CD4-positive, alpha-beta T cell treated with Interleukin-4 for 4 hours (primary cell): ENCODE measurements at places on chromosomes 1 and 21.
A peak's percentile ranks its signal among the peaks of the same experiment; 100 is the strongest.

DNA sequence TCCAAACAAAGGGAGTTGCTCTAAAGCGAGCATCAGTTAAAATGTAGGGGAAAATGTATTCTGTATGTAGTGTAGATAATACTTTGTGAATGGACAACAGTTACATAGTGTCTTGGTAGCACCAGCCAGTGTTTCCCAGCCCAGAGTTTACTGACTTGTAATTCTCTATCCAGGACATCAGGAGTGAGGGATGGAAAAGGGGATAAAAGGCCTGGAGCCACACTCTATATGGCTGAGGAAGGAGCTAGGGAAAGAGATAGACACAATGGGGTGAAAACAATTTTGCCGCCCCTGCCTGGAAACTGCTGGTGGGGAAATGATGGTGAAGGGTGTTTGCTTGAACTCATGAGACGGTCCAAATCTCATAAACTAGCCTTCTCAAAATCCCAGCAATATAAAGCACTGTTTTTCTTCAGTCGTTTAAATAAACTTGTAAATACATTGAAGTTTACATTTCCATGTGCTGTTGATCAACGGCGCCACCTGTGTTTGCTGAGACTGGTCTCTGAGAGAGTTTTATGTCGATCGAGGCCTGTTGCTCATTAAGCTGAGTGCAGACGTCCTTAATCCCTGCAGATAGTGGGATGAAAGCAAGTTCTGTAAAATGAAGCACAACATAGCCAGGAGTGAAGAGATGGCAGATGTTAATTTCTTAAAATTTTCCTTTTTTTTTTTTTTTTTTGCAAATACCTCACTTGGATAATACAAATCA, 27.9 kb upstream of the AGO1 start:
- DNase-seq = no peak

- DNase-seq = no peak
These were observed 61.2 kb upstream of the ETV3 start for GRCh38 chr1:157199421-157199755.

GRCh38 chr1:18091660-18092446, 15.7 kb upstream of the IGSF21 start:
- no peak for DNase-seq

GRCh38 chr1:182301467-182302198, 90.0 kb downstream of the GLUL start:
- no peak for DNase-seq

- DNase-seq = peak; percentile 64
These were observed 66.5 kb downstream of the SH3BGR start for GRCh38 chr21:39518055-39518846.

GRCh38 chr1:115145226-115145625, 55.9 kb upstream of the TSPAN2 start:
- no peak for DNase-seq

GRCh38 chr1:28830814-28831213, 18.8 kb downstream of the OPRD1 start:
- DNase-seq = no peak

DNA sequence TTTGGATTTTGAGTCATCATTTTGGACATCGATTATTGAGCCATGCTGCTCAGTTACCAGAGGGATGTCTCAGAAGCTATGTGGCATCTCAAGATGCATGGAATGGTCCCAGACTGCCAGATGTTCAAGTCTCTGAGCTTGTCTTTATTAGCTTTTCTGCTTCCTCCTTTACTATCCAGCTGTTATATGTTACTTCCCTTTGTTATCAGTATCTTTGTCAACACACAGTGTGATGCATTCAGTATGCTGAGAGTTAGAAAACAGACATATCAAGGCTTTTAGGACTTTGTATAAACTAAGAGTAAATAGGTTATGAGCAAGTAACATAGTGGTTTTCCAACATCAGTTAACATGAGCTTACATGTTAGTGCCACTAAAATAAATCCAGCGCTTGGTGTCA, 474.5 kb downstream of the DSCAM start:
- no peak for DNase-seq

DNA sequence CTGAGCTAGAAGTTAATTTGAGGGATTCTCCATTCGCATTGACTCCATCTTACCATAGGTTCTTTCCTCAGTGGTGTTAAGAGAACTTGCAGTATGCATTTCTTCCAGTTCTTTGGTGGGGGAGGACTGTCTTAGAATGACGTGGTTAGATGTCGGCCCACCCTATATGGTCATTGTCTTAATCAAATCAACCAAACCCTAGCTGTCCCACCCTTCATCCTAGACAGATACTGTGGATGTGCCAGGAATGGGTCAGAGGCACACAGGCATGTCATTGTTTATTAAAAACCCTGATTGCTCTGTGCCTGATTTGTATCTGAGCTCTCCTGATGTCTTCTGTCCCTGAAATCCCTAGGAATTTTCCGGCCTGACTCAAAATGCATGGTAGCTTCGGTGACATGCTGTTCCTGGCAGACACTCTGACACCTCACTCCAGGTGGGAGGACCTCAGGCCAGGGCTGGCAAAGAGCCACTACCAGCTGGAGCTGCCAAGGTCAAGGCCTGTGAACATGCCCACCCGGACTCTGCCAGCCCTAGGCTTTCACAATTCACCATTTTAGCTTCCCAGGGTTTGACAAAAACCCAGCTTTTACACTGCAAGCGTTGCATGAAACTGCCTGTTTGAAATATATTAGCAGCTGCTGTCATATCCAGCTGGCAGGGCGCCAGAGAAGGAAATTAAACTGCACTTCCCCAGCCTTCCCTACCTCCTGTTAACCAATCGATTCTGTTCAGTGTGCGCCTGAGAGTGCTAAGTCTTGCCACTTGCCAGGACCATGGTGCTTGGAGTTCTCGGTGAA, 134.0 kb downstream of the FAM78B start:
- no peak for DNase-seq

DNA sequence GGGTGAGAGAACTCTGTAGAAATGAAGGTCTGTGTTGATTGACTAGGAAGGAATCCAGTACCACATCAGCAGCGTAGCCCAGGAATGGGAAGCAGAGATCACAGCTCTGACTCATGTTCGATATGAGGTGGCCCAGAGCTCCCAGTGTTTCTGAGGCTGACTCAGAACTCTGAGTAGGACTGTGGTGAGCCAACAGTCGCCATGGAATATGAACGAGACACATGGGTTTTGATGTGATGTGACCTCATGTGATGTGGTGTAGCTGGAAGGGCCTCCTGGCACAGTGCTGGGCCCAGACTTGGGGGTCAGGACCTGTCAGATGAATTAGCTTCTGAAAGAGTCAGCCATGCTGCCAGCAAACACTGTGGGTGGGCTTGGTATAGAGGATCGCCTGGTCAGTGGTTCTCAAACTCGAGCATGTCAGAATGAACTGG, 237.0 kb downstream of the MRPL39 start:
- no peak for DNase-seq

DNA sequence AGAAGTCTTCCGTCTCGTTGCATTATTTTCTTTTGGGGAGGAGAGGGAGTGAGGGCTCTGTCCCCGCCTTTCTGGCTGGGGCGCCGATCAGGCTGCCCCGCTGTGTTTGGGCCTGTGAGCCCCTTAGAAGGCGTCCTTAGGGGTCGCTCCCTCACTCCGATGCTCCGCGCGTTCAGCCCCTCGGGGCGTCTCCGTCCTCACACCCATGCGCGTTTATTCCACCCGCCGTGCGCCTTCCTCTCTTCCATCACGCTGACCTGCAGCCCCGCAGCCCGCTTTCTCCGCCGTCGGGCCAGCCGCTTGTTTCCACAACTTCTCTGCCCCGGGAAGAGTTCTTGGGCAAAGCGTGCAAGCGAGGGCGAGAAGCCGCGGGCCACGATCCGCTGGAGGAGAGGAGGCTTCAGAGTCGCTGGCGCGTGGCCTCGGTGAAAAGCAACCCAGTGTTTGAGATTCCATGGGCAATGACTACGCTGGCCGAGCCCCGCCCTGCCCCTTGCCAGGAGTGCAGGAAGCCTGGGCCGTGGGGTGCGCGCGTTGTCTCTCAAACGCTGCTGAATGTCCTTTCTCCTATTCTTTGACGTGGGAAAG, 27.7 kb downstream of the TRIM11 start:
- DNase-seq = no peak

DNA sequence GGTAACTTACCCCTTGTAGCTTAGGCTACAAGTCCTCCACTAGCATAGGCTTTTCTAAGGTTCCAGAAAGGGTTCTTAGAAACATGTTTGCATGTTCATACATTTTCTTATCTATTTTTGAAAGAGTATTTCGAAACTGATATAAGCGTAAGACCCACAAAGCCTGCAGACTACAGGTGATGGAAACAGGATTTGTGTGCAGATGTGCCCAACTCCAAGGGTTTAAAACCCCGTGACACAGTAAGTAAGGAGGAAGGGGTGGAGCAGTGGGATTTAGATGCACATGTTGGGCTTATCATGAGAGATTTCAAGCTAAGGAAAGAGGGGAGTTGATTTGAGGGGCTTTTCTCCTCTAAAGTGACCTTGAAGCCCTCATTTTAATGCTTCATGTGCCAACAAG, 164.7 kb downstream of the LTN1 start:
- no peak for DNase-seq

- DNase-seq = no peak
These were observed 5.9 kb downstream of the NIPAL3 start for GRCh38 chr1:24421502-24421901.

DNA sequence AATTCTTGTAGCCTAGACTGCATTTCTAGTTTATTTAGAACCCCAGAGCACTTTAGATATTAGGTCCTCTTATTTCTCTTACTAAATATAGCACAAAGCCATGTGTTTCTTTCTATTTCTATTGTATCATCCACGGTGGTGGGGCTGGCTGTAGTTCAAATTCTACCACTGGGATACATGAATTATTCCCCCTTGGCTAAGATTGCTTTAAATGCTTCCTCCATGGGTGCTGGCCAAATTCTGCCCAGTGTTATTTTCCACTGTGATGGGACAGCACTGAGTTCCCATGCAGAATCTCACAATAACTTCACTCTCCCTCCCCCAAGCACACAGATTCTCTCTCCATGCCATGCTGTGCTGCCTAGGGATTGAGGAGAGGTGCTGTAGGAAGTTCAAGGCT, 41.5 kb upstream of the GBP6 start:
- DNase-seq = no peak

DNA sequence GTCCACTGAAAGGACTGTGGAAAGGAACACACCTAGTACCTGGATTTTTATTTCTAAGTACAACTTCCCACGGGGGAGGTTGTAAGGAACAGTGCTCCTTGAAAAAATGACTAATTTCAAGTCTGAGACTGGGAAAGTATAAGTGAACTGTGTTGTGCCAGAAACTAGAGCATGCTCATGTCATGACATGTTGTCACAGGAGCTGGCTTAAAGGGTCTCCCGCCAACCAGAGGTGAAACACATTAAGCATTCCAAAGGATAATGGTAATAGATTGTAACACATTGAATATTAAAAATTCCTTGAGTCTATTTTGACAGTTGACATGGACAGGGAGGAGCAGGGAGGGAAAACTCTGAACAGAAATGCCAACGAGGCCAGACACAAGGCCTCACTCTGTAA, 6.3 kb downstream of the ATP2B4 start:
- DNase-seq = no peak

- DNase-seq = no peak
These were observed 5.4 kb upstream of the IGSF8 start for GRCh38 chr1:160103658-160104408.

GRCh38 chr1:229281339-229281926, 10.5 kb downstream of the RAB4A start:
- DNase-seq = no peak

GRCh38 chr1:174191349-174191862, 32.1 kb downstream of the RABGAP1L start:
- DNase-seq = peak; percentile 14

DNA sequence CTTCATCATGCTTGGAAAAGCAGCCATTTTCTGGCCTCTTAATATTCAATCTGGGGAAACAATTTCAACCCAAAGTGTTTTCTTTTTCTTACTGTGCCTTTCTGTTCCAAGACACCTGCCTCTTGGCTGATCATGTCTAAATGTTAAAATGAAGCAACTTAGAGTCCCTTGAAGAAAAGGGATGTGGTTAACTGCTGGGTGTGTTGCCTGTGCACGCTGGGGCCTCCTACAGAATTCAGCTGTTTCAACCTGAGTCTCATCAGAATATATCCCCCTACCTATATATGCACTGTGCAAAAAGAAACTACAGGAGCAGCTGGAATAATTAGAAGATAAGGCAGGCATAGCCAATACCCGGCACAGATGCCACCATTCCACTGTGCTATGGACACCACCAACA, 222.0 kb downstream of the OMA1 start:
- no peak for DNase-seq

DNA sequence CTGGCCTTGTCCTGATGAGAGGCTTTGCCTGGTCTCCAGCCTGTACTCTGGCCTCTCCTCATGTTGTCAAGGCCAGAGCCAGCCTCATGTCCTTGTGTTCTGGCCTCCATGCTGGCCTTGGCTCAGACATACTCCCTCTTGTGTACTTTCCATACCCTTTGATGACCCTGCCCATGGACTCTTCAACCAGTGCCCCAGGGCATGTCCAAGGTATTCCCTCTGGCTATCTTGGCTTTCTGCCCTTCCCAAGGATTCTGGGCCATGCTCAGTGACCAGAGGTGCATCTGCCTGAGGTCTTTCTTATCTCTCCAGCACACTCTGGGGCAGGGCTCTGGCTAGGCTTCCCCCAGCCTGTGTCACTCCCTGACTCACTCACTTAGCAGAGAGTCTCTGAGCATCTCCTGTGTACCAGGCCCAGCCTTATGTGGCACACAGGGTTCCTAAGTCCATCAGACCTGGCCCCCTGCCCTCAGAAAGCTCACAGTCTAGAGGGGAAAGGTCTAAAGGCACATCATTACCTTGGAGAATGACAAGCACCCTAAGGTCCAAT, 141.4 kb upstream of the GRIK3 start:
- no peak for DNase-seq

DNA sequence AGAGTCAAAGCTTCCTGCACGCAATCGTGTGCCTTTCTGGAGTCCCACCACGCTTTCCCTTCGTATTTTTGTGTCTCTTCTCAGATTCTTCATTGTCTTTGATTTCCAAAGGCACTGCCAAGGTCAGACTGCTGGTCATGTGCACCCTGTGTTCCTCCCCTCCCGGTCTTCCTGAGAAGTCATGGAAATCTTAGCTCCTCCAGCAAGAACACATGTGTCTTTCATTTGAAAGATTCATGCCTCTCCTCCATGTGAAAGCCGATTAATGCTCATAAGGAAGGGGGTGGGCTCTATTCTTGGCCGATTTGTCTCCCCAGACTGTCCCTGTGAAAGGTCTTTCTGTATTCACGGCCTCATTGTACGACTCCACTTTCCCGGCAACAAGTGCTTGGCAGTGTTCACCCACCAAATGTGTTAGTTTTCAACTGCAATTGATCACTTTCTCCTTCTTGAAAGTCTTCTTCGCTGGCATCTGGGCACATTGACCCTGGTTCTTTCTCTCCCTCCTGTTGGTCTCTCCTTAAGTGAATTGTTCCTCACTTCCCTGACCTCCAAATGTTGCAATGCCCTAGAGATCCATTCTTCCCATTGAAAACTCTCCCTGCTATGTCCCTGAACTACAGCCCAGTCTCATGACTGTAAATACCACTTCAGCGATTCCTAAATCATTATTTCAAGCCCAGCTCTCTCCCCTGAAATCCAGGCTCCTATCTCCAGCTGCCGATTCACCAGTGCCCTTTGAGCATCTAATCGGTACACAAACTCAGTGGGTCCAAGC, 25.4 kb downstream of the MX2 start:
- DNase-seq = no peak
